Epithelial cell of esophagus (primary cell): ENCODE measurements at places on chromosomes 4 and X.
A peak's percentile ranks its signal among the peaks of the same experiment; 100 is the strongest.

DNA sequence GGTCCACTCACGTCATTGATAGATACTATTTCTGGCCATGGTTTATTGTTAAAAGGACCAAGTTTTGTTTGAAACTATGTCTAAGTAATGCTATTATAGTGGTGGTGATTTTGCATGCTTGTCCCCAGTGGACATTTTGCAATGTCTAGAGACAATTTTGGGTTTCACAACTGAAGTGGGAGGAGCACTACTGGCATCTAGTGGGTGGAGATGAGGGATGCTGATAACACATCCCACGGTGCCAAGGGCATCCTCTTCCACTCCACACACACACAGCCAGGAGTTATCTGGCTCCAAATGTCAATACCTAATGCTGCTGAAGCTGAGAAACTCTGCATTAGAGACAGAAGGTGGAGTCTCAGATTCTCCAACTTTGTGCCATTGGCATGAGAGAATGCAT is 131.2 kb downstream of the FRMPD4 start:
- peak; percentile 3 for DNase-seq

DNA sequence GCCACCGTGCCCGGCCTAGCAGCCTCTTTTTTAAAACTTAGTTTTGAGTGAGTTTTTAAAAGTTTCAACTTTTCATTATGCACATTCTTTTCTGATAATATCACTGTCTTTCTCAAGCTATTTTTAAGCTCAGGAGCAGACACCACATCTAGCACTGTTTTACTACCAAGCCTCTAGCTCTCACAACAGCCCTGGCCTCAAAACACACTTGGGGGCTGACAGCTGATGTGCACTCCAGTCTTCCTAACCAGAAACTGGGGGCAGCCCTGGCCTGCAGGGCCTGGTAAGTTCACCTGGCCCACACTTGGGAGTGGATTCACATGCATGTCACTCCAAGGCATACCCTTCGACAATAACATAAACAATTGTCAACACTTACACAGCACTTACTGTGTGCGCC is 34.0 kb downstream of the CENPU start:
- no peak for DNase-seq

GRCh38 chrX:102546828-102547493 is 30.4 kb upstream of the TMSB15A start:
- DNase-seq: no peak

DNA sequence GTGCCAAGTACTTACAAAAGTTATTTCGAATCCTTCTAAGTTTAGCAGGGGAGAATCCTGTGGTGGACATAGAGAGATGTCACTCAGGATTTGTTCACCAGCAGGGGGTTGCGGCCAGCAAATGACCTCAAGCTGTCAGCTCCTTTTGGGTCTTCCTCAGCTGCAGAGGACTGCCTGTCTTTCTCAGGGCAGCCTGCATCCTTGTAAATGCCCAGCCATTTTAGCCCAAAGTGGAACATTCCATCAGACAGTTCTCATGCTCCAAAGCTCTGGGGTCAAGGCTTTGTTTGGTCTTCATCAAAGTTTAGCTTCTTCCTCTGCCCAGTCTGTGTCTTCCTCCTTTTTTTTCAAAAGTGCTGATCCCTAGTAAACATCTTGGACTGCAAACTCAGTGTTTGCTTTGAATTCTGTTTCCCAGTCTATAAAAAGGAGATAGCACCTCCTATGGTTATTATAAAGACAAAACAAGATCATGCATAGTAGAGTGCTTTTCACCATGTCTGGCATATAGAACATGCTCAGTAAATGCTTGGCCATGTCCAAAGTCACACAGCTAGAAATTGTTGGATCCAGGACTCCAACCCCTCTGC is 156.4 kb upstream of the GATB start:
- no peak for DNase-seq

DNA sequence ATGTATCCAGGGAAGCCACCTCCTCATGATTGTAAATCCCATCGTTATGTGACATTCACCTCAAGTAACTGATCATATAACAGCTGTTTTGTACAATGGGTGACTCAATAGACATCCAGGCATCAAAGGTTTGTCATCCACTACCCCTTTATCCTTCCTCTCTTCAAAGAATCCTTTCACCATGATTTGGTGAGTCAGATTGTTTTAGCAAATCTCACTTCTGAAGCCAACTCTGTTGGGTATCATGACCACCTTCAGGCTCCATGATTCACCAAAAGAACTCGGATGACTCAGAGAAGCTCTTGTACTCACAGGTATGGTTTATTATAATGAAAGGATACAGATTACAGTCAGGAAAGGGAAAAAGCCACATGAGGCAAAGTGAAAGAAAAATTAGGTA is 132.1 kb downstream of the PWWP3B start:
- DNase-seq: peak; percentile 94

- DNase-seq: peak; percentile 40
Observed at GRCh38 chr4:78688366-78688765, 87.8 kb upstream of the BMP2K start.

- peak; percentile 86 for DNase-seq
Observed at GRCh38 chrX:136130931-136131833, 16.2 kb upstream of the FHL1 start.

DNA sequence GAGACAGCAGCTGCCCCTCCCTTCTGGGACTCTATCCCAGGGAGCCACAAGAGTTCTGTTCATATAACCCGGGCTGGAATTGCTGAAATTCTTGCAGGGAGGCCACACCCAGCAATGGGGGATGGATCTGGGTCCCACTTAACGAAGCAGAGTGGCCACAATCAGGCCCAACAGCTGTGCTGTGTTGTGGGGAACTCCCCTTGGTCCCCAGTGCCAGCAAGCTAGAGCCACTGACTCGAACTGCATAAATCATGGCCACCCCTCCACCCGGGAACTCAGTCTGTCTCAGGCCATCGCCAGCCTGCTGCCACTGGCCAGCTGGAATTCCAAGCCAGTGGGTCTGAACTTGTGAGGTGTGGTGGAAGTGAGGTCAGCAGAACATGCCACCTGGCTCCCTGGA is 111.1 kb downstream of the KLF8 start:
- no peak for DNase-seq

GRCh38 chrX:81338924-81339323 is 137.0 kb downstream of the SH3BGRL start:
- DNase-seq: no peak

DNA sequence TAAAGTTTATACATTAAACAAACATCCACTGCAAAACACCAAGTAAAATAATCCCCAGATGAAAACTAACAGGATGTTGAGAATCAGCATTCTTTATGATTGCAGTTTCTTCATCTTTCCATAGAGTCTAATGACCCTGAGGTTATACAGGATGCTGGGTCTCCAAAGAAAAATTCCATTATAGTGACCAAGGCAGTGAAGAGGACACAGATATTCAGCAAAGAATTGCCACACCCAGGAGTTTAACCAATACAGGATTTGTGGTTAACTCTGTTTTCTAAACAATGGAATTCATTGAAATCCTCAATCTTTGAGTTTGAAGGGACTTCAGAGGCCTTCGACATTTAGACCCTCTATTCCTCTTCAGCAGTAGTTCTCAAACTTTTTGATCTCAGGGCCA is 76.2 kb upstream of the ESX1 start:
- peak; percentile 10 for DNase-seq

DNA sequence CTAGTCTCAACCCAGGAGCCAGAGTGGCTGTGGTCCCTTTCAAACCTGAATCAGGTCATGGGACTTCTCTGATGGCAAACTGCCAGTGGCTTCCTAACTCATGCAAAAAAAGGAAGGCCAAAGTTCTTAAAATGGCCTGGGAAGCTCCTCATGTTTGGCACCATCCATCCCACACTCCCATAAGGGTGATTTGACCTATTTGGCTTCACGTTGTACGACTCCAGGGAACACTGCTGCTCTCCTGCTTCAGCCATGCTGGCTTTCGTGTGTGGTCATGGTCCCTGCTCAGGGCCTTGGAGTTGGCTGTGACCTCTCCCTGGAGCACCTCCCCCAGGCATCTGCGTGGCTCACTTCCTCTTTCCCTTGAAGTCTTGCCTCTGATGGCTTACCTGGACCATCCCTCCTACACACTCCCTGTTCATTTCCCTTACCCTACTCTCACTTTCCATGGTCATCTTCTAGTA is 12.8 kb upstream of the TMSB4X start:
- no peak for DNase-seq

GRCh38 chrX:104187931-104188330 is 21.7 kb downstream of the FAM199X start:
- DNase-seq: no peak

DNA sequence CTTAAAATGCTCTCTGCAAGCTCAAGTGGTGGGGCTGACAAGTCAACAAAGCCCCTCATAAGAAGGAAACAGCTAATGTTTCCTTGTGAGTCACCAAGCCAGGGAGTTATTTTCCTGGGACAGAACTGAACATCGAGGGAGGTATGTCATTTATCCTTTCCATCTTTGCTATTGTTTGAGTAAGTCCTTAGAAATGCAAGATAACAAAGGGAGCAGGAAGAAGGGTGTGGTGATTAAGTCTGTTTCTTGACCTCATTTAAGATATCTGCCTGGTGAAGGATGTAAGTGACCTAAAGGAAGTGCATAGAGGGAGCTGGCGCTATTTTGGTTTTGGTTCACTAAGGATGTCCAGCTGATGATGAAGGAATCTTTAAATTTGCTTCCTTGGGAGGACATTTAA is 39.9 kb downstream of the ATG4A start:
- peak; percentile 57 for DNase-seq

- no peak for DNase-seq
Observed at GRCh38 chrX:40111868-40112267, 14.1 kb upstream of the BCOR start.

DNA sequence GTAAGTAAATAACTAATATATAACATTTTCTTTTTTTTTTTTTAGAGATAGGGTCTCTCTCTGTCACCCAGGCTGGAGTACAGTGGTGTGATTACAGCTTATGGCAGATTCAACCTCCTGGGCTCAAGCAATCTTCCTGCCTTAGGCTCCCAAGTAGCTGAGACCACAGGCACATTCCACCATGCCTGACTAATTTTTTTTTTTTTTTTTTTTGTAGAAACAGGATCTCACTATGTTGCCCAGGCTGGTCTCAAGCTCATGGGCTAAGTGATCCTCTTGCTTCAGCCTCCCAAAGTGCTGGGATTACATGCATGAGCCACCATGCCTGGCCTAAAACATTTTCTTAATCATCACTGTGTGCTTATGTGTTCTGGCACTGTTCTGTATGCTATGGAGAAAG is 32.8 kb downstream of the MGARP start:
- DNase-seq: peak; percentile 7

DNA sequence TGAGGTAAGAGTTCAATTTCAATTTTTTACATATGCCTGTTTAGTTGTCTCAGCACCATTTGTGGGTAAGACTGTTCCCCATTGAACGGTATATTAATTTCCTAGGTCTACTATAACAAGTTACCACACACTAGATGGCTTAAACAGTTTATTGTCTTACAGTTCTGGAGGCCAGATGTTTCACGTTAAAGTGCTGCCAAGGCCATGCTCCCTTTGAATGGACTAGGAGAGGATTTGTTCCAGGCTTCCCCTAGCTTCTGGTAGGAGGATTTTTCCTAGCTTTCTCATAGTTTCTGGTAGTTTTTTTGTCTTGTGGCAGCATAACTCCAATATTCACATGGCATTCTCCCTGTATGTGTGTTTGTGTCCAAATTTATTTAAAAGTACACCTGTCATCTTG is 149.3 kb upstream of the CYSLTR1 start:
- no peak for DNase-seq

DNA sequence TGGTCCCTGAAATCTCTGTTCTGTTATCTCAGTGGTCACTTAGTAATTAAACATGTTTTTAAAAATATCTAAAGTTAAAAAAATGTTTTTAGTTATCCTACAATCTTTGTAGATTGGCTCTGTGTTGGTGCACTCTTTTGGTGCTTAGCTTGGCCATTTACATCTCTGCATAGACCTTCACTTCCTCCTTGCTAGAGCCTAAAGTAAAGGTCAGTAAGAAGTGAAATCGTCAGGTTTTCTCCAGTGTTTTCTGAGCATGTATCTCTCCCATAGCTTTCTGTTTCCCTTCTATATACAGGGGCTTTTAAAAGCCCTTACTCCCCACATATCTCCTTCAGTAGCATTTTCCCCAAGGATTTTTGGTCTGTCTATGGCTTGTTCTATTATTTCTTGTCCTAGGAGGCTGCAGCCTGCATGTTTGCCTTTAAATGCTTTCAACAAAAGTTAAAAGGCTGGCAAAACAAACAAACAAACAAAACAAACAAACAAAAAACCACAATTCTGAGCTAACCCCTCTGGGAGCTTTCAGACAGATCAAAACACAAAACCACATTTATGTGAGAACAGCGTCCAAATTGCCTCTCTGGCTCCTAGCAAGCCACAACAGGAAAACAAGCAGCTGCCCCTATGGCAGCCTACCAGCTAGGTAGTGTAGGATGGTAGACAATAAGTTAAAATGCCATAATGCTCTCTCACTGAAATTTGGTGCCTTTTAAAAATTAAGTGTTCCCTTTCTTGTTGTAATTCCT is 27.3 kb upstream of the GPRASP2 start:
- DNase-seq: no peak

- DNase-seq: no peak
Observed at GRCh38 chr4:177687117-177687516, 244.9 kb upstream of the AGA start.

GRCh38 chr4:143374771-143375170 is 38.1 kb downstream of the GAB1 start:
- DNase-seq: no peak

DNA sequence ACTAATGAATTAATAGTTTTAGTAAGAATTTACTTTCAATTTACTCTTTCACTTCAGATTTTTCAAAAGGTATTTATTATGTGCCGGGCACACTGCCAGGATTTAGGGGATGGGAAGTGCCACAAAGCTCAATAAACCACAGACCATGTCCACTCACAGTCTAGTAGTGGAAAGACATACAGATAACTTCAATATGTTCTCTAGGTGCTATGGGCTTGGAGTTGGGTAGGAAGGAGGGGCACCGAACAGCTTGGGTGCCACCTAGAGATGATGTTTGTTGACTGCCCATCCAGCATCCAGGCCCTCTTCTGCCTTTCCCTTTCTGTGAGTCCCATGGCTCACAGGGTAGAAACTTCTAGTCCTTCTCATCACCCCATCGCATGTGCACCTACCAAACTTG is 17.8 kb downstream of the MFAP3L start:
- DNase-seq: no peak

GRCh38 chrX:29297171-29297800 is 710.0 kb downstream of the IL1RAPL1 start:
- DNase-seq: no peak

GRCh38 chr4:99408346-99408745 is 26.8 kb downstream of the ADH7 start:
- DNase-seq: no peak
